ENCODE measurements at places on chromosomes 6 and 20. TPM values are rescaled to one million over a fixed set of nuclear protein-coding genes. Genes with fewer than 3 reads are reported as not detected.

Gene EBF4
- 0.15 TPM for total RNA-seq

Gene CLDN20
- total RNA-seq, result not detected

Gene LST1
- total RNA-seq, result not detected

Gene HCRTR2
- not detected for total RNA-seq

Gene CLVS2
- under 0.01 TPM for total RNA-seq

Gene CST1
- total RNA-seq, result 0.50 TPM

Gene SCUBE3
- total RNA-seq, result 0.44 TPM

Gene HSPA12B
- total RNA-seq, result 5.1 TPM

Gene KIAA0408
- total RNA-seq, result 3.8 TPM

Gene GSTA3
- total RNA-seq, result not detected

Gene TREM1
- 0.50 TPM for total RNA-seq
